Retina (tissue), 1 donor: ENCODE measurements at places on chromosomes 1 and 21.

DNA sequence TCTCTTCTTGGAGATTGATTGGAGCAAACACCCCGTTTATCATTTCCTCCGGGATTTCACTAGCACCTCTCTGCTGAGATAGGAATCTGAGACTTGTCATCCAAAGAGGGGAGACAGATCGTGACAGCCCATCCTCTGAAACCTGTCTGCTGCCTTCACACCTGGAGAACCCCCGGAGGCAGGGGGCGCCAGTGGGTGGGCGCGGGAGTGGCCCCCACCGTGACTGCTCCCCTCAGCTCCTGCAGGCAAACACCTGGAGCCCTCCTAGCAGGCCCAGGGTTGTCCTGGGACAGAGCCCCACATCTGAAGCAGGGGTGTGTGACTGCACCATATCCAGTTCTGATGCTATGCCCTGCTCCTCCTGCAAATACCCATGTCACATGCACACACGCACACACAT lies 209.5 kb upstream of the POU3F1 start:
- DNase-seq = no peak

DNA sequence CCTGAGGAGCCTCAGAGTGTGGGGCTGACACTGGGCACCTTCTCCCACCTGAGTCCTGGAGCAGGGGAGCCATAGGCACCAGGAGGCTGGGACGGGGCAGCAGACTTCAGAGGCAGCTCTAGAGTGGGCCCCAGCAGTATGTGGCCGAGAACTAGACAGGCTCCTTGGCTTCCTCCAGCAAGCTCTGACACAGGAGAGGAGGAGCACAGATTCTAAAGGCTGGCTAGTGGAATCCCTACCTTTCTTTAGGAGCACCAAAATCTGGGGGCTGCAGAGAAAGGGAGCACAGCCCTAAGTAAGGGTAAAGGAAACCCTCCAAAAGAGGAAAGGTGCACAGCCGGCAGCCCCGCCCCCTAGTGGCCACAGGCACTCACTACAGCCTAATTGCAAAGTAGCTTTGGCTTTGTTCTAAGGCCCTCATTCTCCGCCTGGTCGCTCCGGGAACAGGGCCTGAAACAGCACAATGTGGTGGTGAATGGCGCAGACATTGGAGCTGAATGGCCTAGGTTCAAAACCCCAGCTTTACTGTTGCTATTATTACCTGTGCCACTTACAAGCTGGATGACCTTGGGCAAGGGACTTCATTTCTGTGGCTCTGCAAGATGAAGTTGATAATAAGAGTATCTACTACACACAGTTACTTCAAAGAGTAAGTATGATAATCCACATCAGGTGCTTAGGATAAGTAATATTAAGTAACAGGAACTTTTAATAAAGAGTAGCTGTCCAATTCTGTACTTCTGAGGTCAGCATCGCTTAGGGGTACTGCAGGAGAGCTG lies 8.8 kb upstream of the GUCA2A start:
- DNase-seq = peak; percentile 85

DNA sequence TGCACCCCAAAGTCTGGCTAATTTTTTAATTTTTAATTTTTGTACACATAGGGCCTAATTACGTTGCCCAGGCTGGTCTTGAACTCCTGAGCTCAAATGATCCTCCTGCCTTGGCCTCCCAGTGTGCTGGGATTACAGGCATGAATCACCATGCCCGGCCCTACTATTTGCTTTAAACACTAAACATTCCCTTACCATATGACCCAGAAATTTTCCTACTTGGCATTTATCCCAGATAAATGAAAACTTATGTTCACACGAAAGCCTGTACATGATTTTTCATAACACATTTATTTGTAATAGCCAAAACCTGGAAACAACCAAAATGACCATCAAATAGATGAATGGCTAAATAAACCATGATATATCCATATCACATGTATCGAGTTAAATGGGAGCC lies 35.8 kb downstream of the NDUFS5 start:
- DNase-seq = no peak

GRCh38 chr1:201586806-201587205 lies 47.9 kb downstream of the NAV1 start:
- DNase-seq = no peak

GRCh38 chr1:155944444-155944799 lies 3.0 kb downstream of the RXFP4 start:
- DNase-seq = no peak

GRCh38 chr1:182381962-182382819 lies 9.4 kb downstream of the GLUL start:
- DNase-seq = no peak

DNA sequence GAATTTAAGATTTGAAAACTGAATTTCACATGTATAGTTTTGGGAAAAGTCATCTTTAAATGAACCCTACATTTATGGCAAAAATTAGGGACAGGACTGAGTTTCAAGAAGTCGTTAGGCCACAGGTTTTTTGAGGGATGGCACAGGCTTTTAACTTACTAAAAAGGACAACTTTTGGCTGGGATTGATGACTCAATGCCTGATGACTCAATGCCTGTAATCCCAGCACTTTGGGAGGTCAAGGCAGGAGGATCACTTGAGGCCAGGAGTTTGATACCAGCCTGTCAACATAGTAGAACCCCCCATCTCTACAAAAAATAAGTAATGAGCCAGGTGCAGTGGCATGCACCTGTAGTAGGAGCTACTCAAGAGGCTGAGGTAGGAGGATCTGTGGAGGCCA lies 15.9 kb downstream of the UCK2 start:
- no peak for DNase-seq

GRCh38 chr1:231519166-231519565 lies 9.3 kb upstream of the TSNAX start:
- DNase-seq = no peak

- DNase-seq = no peak
Observed at GRCh38 chr1:192763756-192764155, 45.1 kb upstream of the RGS2 start.

DNA sequence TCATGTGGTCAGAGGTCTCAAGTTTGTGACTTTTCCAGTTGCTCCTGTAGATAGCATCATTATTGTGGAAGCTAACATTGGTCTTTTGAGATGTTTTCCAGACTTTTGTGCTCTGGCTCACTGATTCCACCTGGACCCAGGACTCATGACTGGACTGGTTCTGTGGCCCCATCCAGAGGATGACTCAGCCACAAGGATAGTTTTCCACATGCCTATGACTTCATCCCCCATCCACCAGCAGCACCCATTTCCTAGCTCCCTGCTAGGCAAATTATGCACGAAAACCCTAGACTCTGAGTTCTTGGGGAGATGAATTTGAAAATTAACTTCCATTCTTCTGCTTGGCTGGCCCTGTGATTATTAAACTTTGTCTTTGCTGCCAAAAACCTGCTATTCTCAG lies 949.3 kb downstream of the MRPL39 start:
- DNase-seq = no peak

GRCh38 chr1:110002695-110003094 lies 18.1 kb downstream of the AHCYL1 start:
- DNase-seq = no peak

DNA sequence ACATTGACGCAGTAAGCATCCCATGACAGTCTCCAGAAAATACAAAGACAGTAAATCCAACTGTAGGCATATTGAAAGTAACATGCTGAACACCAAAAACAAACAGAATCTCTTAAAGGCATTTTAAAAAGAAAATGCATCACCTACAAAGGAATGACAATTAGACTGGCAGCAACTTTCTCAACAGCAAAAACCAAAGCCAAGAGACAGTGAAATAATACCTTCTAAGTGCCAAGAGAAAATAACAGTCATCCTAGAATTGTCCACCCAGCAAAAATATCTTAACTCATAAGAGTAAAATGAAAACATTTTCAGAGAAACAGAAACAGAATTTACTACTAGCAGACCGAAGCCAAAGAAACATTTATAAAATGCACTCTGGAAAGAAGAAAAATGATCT lies 20.0 kb downstream of the CCDC185 start:
- DNase-seq = no peak

DNA sequence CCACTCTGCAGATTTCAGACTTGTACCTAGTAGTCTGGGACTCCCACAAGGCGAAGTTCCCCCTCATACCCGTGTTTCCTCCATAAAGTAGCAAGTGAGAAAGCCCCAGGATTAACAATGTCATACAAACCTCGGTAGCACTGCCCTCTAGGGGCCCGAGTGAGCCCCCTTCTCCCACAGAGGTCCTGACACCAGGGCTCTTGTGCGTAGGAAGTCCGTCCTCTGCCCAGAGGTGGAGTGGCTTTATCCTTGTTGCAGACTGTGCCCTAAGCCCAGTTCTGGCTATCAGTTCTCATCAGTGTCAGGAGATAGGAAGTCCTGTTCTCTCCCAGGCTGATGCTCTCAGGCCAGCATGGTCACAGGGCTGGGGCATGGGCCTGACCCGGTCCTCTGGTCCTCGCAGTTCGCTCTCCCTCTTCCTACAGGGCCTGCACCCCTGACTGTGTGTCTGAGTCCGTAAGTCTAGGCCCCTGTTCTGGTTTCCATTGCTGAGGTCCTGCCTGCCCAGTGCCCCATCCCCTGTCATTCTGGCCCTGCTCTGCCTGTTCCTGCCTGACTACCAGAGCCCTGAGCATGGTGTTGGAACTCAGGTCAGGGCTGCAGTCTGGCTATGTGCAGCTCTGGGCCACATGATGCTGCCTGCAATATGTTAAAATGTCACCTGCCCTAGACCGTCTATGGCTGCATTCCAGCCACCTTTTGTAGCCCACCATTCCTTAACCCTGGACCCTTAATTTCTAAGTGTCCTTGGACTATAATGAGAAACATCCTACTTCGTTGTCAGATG lies 285.6 kb downstream of the ASTN1 start:
- no peak for DNase-seq

DNA sequence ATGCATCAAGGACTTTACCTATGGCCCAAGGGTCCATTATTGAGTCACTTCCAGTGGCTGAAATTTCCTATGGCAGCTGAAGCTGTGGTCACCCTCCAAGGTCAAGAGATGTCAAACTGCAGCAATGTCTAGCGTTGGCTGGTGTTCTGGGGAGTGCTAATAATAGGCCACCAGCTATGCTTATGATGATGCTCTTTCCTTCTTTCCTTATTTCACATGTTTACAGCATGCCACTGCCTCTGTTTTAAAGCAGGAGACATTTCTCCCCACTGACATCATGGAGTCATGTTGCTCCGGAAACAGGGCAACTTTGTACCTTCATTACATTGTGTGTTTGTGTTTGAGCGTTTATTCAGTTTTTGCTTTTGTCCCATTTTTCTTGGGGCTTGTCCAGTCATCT lies 62.6 kb upstream of the CYYR1 start:
- DNase-seq = no peak

DNA sequence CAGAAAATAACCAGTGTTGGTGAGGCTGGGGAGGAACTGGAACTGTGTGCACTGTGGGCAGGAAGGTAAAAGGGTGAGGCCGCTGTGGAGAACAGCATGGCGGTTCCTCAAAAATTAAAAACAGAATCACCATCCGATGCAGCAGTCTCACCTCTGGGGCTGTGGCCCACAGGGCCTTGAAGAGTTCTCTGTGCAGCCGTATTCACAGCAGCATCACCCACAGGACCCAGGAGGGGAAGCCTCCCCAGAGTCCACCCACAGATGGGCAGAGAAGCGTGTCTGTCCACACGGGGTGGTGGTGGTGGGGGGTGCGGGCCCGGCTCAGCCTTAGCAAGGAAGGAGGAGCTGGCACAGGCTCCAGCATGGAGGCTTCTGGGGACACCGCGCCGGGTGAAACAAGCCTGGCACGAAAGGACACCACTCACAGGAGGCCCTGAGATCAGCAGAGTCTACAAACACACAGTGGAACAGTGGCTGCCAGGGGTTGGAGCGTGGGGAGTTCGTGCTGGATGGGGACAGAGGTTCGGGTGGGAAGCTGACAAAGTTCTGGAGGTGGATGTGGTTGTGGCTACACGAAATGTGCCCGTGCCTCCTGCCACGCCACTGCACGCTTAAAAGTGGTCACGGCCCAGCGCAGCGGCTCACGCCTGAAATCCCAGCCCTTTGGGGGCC lies 11.5 kb downstream of the MORN1 start:
- no peak for DNase-seq

DNA sequence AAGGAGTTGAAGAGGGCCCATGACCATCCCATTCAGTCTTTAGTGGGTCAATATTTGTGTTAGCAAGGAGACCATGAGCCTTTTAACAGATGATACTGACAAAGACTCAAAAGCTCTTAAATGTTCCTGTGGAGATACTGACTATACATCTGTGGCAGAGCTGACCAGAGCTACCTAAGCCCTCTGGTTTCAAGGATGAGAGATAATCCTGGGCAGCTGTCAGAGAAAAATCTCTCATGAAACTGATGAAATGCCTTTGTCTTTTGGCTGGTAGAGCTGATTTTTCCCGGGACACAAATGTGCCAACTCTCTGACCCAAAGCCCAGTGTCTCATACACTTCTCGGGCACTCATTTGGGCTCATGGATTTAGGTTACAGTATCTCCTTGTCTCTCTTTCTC lies 100.9 kb downstream of the XCL2 start:
- no peak for DNase-seq

DNA sequence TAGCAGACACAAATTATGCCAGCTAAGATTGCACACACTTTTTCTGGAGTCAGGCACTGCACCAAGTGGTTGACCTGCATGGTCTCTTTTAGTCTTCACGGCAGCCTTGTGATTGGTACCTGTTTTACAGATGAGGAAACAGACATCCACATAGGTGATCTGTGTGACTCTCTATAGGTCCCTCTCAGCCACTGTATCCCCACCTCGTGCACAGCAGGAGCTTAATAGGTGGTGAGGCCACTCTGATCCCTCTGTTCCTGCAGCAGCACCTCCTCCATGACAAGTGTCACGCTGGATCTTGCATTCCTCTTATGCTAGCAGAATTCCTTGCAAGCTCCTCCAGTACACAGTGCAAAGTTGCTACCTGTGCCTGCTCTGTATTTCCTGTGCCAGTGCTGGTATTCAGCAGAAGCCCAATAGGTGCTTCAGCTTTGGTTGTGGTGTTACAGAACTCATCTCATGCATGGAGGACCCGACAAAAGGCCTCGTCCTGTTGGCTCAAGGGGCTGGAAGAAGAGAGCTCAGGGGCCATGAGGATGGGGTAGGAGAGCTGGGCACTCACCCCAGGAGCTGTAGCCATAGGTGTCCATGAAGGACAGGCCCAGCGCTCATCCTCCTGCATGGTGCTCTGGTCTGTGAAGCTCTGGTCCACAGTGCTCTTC lies 546.7 kb downstream of the PTPRU start:
- no peak for DNase-seq

DNA sequence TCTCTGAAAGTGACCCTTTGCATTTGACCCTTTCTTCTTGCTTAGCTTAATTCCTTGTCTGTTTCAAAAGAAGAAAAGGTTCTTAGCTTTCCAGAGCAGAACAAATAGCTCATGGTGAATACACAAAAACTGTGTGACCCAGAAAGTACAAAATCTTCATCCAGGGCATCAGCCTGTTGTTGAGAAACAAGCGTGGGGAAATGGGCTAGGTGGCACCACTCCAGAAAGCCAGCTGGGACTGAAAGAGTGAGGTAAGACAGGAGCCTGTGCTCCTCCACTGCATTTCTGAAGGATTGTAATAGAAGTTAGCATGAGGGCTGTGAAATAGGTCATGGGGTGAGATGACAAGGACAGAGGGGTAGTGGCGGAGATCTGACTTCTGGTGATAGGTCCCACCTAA lies 45.8 kb downstream of the CYP2J2 start:
- DNase-seq = no peak

GRCh38 chr1:26598890-26599289 lies 69.3 kb downstream of the RPS6KA1 start:
- DNase-seq = no peak
